ENCODE measurements at places on chromosomes 12 and 14. TPM values are rescaled to one million over a fixed set of nuclear protein-coding genes. Genes with fewer than 3 reads are reported as not detected.

PROX2 gene
- not detected for total RNA-seq

FAM222A gene
- total RNA-seq: 7.4 TPM

FSCB gene
- not detected for total RNA-seq

TRIM9 gene
- total RNA-seq: 0.76 TPM

SPTB gene
- 1.1 TPM for total RNA-seq

NFE2 gene
- 0.44 TPM for total RNA-seq

CISTR gene
- total RNA-seq: not detected

DNA sequence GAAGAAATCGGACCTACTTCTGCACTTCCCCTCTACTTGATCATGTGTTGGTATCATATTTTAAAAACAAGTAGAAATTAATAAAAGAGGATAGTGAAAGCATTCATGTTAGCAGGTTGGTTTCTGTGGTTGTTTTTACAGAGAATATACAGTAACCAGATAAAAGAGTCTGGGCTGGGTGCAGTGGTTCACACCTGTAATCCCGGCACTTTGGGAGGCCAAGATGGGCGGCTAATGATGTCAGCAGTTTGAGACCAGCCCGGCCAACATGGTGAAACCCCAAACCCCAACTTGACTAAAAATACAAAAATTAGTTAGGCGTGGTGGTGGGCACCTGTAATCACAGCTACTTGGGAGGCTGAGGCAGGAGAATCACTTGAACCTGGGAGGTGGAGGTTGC lies 55.9 kb downstream of the LRP6 start:
- no peak overlapping the region for H3K4me3 ChIP-seq
- no peak for DNase-seq
- no peak overlapping the region for H3K27ac ChIP-seq
- peaks cover 5% of the 10 kb centered on the region for H3K4me1 ChIP-seq
- no peaks in the 10 kb centered on the region for H3K36me3 ChIP-seq
- H3K27me3 ChIP-seq: no peaks in the 10 kb centered on the region

GRCh38 chr12:46865311-46865710 lies 39.5 kb upstream of the SLC38A4 start:
- no peaks in the 10 kb centered on the region for H3K27me3 ChIP-seq
- DNase-seq: no peak
- no peak overlapping the region for H3K27ac ChIP-seq
- no peaks in the 10 kb centered on the region for H3K36me3 ChIP-seq
- no peak overlapping the region for H3K4me3 ChIP-seq
- no peaks in the 10 kb centered on the region for H3K4me1 ChIP-seq

- peaks cover 17% of the 10 kb centered on the region for H3K4me1 ChIP-seq
- H3K36me3 ChIP-seq: no peaks in the 10 kb centered on the region
- peak overlapping the region; percentile 92 for H3K27ac ChIP-seq
Observed at GRCh38 chr12:120982659-120983058, 4.3 kb downstream of the HNF1A start.

DNA sequence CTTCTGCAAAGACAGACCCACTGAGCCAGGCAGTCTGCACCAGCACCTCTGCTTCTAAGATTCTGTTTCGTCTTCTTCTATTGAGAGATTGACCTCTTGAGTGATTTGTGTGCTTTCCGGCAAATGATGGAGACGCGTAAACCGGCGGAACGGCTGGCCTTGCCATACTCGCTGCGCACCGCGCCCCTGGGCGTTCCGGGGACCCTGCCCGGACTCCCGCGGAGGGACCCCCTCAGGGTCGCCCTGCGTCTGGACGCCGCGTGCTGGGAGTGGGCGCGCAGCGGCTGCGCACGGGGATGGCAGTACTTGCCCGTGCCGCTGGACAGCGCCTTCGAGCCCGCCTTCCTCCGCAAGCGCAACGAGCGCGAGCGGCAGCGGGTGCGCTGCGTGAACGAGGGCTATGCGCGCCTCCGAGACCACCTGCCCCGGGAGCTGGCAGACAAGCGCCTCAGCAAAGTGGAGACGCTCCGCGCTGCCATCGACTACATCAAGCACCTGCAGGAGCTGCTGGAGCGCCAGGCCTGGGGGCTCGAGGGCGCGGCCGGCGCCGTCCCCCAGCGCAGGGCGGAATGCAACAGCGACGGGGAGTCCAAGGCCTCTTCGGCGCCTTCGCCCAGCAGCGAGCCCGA lies 703 bp downstream of the ASCL4 start:
- H3K4me1 ChIP-seq: peaks cover 6% of the 10 kb centered on the region
- DNase-seq: peak; percentile 14
- H3K4me3 ChIP-seq: no peak overlapping the region
- no peak overlapping the region for H3K27ac ChIP-seq
- H3K27me3 ChIP-seq: peaks cover 79% of the 10 kb centered on the region

- H3K4me1 ChIP-seq: no peaks in the 10 kb centered on the region
- DNase-seq: no peak
Observed at GRCh38 chr12:2228535-2228934, 175.7 kb downstream of the CACNA1C start.

DNA sequence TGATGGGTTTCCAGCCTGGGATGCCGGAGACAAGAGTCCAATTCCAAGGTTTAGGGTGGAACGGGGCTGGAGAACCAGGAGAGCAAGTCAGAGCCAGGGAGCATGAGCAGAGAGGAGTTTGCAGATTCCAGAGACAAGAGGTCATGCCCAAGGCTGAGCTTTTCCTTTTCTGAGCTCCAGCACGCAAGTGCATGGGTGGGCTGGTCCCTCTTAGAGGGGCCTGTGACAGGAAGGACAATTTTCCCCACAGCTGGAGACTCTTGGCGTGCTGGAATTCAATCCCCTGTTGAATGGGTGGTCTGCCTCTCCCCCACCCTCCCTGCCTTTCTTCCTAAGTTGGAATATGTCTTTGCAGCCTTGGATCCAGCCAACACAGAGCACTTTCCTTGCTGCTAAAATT lies 431.9 kb downstream of the BCL11B start:
- H3K27me3 ChIP-seq: no peaks in the 10 kb centered on the region
- H3K4me3 ChIP-seq: no peak overlapping the region
- H3K4me1 ChIP-seq: peaks cover 4% of the 10 kb centered on the region
- no peaks in the 10 kb centered on the region for H3K36me3 ChIP-seq
- H3K27ac ChIP-seq: no peak overlapping the region

DNA sequence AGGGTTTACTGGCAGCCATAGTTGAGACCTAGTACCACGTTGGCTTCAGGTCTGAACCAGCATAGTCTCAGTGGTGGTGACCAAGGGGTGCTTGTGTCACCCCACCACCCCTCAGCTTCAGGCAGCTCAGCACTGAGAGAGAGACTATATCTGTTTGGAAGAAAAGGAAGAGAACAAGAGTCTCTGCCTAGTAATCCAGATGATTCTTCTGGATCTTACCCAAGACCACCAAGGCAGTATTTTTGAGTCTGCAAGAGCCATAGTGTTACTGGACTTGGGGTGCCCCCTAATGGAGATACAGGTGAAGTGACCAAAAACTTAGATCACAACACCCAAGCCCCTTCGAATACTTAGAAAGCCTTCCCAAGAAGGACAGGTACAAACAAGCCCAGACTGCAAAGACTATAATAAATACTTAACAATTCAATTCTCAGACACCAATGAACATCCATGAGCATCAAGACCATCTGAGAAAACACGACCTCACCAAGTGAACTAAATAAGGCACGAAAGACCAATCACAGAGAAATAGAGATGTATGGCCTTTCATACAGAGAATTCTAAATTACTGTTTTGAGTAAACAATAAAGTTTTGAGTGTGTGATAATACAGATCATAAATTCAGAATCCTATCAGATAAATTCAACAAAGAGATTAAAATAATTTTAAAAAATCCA lies 107.0 kb downstream of the HELB start:
- H3K27ac ChIP-seq: no peak overlapping the region
- no peaks in the 10 kb centered on the region for H3K4me1 ChIP-seq
- no peak overlapping the region for H3K4me3 ChIP-seq
- peak; percentile 50 for DNase-seq
- H3K36me3 ChIP-seq: no peaks in the 10 kb centered on the region
- H3K27me3 ChIP-seq: no peaks in the 10 kb centered on the region

DNA sequence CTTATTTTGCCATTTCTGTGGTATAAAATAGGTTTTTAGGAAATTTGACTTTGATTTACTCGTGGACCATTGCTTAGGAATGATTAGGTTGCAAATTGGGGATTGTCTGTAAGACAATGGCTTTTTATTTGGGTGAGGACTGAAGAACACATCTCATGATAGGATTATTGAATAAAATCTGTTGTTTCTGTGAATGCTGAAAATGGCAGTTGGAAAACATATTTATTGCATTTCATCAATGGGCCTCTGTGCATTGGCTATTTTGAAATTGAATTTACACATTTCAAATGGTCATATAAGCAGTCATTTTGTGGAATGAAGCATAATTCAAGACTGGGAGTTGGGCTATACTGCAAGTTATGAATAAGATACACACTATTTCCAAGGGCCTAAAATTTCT lies 46.0 kb downstream of the FGD4 start:
- no peak for DNase-seq
- H3K4me3 ChIP-seq: no peak overlapping the region
- H3K4me1 ChIP-seq: peaks cover 30% of the 10 kb centered on the region
- H3K27me3 ChIP-seq: no peaks in the 10 kb centered on the region

- H3K36me3 ChIP-seq: no peaks in the 10 kb centered on the region
- H3K27ac ChIP-seq: peak overlapping the region; percentile 82
- peak; percentile 88 for DNase-seq
- H3K4me3 ChIP-seq: no peak overlapping the region
- H3K4me1 ChIP-seq: peaks cover 23% of the 10 kb centered on the region
- H3K27me3 ChIP-seq: no peaks in the 10 kb centered on the region
Observed at GRCh38 chr12:93127582-93128331, 198.7 kb upstream of the EEA1 start.

DNA sequence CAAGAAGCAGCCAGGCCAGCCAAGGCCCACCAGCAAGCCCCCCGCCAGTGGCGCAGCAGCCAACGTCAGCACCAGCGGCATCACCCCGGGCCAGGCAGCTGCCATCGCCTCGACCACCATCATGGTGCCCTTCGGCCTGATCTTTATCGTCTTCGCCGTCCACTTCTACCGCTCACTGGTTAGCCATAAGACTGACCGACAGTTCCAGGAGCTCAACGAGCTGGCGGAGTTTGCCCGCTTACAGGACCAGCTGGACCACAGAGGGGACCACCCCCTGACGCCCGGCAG lies 15.0 kb downstream of the ORAI1 start:
- H3K4me1 ChIP-seq: no peaks in the 10 kb centered on the region

Measured in hepatocyte (in vitro differentiated cells).